ENCODE measurements at places on chromosomes 7 and 10.
A peak's percentile ranks its signal among the peaks of the same experiment; 100 is the strongest.

GRCh38 chr7:43927810-43928209, 1.6 kb downstream of the UBE2D4 start:
- DNase-seq: no peak

DNA sequence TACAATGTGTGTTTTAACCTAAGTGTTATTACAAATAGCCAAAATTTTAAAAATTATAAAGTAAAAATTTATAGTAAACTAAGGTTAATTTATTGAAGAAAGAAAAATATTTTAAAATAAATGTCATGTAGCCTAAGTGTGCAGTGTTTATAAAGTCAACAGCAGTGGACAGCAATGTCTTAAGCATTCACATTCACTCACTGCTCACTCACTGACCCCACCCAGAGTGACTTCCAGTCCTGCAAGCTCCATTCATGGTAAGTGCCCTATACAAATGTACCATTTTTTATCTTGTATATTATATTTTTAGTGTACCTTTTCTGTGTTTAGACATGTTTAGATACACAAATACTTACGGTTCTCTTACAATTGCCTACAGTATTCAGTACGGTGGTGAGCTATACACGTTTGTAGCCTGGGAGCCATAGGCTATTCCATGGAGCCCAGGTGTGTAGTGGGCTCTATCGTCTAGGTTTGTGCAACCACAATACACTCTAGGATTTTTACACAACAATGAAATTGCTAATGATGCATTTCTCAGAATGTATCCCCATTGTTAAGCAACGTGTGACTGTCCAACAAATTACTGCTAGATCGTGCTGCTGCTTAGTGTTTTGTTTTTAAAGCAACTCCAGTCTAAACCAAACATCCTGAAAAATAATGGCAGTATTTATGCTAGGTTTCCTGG, 108.9 kb upstream of the NAMPT start:
- peak; percentile 51 for DNase-seq

- no peak for DNase-seq
Observed at GRCh38 chr10:114313139-114313538, 74.1 kb downstream of the VWA2 start.

GRCh38 chr7:102044641-102044983, 227.2 kb downstream of the CUX1 start:
- no peak for DNase-seq

DNA sequence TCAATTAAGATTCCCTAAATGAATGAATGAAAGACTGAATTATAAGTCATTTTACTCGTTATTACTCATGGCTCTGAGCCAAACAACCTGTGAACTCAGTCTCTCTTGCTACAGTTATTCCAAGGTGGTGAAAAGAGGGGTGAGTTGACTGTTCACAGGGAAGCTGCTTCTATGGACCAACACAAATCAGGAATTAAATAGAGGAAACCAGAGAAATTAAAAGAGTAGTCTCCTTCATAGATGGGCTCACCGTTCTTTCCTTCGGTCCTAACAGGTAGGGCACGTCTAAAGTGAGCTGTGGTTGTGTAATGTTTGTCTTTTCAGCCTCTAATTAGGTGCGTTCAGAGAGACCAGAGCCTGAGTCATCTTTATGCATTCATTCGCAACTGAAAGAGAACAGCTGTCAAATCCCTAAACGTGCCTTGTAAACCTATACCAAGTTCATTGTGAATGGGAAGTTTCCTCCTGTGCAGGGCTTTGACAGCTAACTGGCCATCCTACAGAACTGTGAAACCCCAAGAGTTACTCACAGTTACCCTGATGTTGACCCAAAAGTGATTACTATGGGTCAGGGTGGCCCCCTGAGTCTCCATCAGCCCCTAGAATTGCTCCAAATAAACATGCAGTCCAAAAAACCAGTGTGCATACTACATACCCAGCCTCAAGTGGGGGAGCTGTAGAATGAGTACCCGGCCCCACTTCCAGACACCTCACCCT, 18.2 kb upstream of the C10orf53 start:
- DNase-seq: peak; percentile 82

GRCh38 chr10:68784476-68784875, 42.9 kb upstream of the STOX1 start:
- no peak for DNase-seq

DNA sequence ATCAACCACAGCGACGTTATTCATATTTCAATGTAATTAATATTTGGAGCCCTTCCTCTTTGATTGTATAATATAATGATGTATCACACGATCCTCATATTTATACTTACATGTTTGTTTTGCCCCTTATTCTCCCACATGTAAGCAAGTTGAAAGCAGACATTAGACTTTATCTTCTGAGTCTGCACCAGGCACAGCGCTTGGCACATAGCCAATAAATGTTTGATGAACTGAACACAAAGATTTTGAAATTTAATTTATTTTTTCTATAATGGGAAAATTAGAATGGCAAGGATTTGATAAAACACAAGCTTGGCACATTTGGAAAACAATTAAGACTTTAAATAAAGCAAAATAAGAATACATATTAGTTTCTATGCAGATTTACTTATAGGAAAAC, 31.6 kb downstream of the ZFAND4 start:
- no peak for DNase-seq

- DNase-seq: peak; percentile 95
Observed at GRCh38 chr10:58436071-58436470, 50.9 kb downstream of the TFAM start.

DNA sequence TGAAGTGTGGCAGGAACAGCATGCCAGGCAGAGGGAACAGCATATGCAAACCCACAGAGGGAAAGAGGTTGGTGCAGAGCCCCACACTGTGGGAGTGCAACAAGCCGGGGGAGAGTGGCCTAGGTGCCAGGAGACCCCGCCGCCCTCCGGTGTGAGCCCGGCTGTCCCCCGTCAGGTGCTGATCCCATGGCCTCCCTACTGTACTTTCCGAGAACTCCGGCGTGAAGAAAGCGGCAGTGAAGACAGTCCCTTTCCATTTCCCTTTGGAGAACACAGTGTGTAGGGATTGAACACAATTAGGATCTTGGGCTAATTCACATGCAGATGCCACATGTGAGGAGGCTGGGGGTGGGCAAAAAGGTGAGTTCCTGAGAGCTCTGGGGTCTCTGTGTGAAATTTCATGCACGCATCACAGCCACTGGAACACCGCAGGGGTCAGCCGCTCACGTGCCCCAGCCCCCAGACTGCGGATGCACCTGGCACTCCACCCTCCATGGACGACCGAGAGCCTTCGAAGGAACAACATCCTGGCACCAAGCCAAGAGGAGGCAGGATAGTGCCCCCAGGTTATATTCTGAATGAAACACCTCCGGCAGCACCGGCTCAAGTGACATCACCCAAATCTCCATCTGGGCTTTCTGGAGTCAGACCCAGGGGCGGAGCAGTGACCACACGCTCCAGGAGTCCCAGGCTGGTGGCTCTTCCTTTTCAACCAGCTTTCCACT, 82.1 kb upstream of the PPP2R2D start:
- DNase-seq: no peak

DNA sequence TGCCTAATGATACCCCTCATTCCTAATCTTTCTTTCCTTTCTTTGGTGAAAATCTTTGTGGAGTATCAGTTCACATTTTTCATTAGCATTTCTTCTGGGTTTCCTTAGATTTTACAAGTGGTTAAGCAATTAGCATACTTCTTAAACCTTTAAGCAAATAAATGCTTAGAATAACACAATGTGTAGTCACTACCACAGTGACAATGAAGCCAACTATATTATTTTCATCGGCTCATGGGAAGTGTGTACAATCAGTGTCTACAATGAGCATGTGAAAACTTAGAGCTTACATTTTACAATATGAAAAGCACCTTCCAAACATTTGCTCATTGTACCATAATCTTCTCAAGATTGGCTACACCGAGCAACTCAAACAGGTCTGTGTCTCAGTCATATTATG, 176.2 kb upstream of the PLXNA4 start:
- no peak for DNase-seq

GRCh38 chr10:70057306-70057705, 4.7 kb downstream of the MACROH2A2 start:
- no peak for DNase-seq

- no peak for DNase-seq
Observed at GRCh38 chr7:70703785-70704184, 428.2 kb upstream of the GALNT17 start.

DNA sequence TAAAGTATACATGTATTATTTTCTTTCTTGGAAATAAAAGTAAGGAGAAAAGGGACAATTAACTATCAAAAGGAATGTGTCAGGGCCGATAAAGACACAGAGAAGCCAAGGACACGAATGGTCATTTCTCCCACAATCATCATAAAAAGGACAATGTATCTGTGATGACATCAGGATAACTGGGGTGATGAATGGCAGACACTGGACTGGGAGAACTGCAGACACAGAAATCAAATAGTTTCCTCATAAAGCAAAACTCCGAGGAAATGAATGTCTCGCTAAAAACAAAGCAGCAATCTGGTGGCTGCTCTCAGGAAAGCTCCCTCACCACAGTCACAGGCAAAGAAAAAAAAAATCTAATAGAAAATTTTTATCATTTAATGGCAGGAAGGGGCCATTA, 69.3 kb upstream of the NPY start:
- no peak for DNase-seq

DNA sequence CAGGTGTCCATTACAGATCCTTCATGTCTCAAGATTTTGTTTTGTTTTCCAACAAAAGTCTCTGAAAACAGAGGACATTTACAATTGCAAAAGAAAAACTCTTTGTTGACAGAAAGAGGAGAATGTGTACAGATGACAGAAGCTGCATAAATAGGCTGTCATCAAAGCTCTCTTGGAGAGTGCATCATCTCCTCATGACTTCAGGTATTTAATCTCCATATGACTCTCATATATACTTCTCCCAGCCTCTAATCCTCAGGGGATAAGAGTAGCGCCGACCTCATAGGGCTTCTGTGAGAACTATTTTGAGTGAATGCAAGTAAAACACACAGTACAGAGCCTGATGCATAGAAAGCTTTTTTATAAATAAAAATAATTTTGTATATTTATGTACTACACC, 48.1 kb upstream of the SEPTIN7 start:
- peak; percentile 23 for DNase-seq

DNA sequence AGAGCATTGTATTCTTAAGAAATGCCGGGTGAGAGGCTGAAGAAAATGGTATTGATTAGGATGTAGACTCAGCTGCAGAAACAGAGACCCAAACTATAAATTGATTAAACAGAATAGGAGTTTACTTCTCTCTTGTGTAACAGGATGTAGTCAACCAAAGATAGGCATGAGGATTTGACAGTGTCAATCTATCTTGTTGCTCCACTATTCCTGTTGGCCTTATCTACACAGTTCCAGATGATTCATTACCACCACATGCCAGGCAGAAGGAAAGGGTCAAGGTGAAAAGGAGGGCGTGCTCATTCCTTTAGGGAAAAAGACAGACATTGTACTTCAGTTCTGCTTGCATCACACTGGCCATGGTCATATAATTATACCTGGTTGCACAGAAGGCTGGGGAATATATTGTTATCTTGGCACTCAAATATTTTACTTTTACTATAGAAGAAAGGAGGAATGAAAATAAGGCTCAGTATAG, 11.9 kb upstream of the DMTF1 start:
- peak; percentile 13 for DNase-seq

DNA sequence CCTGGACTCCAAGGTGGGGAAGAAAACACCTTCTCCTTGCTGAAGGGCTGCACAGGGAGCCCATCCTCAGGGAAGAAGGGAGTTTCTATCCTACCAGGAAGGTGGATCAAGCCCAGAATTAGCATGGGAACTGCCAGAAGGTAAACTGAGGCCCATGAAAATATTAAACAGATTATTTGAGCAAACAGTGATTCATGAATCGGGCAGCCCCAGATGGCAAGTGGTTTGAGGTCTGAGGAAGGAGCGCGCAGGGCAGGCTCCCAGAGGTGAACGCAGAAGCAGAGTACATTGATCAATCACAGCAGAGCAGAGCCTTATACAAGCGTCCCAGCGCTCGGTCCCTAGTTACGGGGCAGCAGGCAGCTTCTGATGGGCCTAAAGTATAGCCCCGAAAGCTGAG, 35.8 kb upstream of the PROSER2 start:
- no peak for DNase-seq

- peak; percentile 88 for DNase-seq
Observed at GRCh38 chr7:150944066-150945042, 33.8 kb downstream of the KCNH2 start.

- peak; percentile 29 for DNase-seq
Observed at GRCh38 chr10:79375321-79376077, 28.2 kb downstream of the PPIF start.

GRCh38 chr7:148135116-148135515, 455.4 kb upstream of the C7orf33 start:
- no peak for DNase-seq

- DNase-seq: no peak
Observed at GRCh38 chr10:13920465-13920864, 333.7 kb downstream of the PRPF18 start.

DNA sequence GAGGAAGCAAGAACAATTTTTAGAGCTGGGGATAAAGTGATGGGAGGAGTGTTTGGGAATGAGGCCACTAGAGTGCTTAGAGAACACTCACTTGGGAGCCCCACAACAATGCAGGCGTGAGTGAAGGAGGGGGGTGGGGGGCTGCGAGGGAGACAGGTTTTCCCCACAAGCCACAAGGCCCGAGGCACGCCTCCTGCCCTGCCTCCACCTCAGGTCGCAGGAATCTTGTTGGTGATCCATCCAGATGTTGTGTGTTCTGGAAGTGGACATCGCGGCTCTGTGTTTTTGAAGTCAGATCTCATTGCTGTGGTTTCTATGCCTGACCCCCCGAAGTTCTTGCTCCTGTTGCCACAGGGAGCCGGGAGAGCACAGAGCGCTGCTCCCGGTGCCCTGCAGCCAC, 178.0 kb upstream of the BMPER start:
- no peak for DNase-seq

DNA sequence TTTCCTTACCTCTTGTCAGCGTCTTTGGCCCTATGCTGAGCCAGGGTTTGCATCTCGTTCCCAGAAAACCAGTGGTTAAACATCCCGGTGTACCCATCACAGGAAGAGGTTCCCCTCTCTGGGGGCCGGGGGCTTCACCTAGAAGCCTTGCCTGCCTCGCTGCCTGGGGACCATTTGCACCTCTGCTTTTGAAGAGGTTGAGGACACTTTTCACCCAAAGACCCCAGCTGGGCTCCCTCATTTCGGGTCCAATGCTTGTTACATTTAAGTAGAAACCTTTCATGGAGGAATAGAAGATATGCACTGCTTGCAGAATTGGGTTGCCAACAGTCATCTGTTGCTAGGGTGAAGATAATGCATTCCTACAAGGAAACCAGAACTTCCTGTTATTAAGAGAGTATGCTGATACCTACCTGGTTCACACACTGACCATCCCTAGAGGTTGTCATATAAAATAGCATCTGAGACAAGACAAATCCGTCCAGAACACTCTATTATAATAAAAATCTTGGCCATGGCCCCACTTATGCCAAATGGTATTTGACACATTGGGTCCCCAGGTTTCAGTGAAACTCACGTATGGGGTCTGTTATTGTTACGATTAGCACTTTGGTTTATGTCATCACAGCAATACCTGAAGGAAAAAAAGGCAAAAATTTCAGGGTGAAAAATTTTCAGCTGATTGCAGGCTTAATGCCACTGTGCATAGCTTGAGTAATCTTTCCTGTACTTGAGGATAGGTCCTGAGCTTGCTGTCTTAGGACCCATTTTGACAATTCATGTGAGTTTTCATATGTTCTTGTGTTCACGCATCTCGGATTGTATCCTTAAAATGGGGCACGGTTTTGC, 917 bp downstream of the ZNF365 start:
- peak; percentile 78 for DNase-seq

- DNase-seq: peak; percentile 65
Observed at GRCh38 chr10:84783386-84783785, 455.0 kb downstream of the CCSER2 start.
